Ureter (tissue), 1 donor: ENCODE measurements at places on chromosomes 1 and 21.

DNA sequence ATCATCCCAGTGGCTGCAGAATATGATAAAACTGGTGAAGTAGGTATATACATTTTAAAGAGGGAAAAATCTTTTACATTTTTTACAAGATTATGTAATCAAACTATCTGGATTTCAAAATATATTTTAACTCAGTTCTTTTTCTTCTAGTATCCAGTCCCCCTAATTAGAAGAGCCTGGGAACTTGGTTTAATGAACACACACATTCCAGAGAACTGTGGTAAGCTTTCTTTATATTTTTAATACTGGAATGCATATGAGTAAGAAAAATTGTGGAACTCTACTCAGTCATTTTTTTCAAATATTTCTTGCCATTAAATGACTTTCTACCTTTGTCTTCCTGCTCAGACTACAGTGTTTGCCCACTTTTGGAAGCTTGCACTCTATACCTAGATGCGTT lies 8.2 kb downstream of the ACADM start:
- DNase-seq: no peak

DNA sequence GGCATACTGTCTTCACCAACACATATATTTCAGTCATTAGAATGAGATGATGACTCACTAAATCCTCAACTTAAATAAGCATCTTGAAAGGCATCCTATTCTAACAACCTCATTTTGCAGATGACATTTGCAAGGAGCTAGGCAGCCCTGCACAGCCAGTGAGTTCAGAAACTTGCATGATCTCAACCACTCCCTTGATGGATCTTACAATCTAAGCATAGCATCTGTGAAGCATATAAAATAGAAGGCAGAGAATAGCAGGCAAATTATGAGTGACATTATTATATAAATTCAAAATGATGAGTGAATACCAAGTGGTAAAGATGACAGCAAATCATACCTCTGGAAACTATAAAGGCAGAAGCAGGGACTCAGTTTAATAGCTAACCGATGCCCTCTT lies 31.6 kb downstream of the KRTAP20-3 start:
- no peak for DNase-seq

- DNase-seq: peak; percentile 80
These were observed at the start of gene PRELP for GRCh38 chr1:203475012-203475981. PRELP (plus strand) TSS chr1:203475806; CDS start chr1:203483185, 7,379 bp downstream.

- no peak for DNase-seq
These were observed 87.9 kb downstream of the SYT2 start for GRCh38 chr1:202622388-202622787.

GRCh38 chr1:15573477-15573876 lies 11.4 kb downstream of the AGMAT start:
- DNase-seq: no peak

DNA sequence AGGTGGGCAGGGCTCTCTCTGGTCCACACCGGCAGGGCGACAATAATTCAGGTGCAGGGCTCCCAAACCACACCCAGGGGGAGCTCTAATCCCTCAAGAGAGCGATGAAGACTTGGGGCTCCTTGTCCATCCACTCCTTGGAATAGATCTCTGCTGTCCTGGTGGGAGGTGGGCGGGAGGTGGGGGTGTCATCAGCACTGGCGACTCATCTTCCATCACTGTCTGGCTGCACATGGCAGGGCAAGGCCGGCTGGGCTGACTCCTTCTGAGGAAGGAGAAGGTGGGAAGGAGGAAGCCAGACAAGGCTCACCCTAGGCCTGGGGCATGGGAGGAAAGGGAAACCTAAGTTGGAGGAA lies 29.3 kb downstream of the TNNT2 start:
- no peak for DNase-seq

- no peak for DNase-seq
These were observed 23.0 kb downstream of the CTNNBIP1 start for GRCh38 chr1:9887070-9887469.
